HFF-Myc (cell line): ENCODE measurements at places on chromosomes 7 and 10.

DNA sequence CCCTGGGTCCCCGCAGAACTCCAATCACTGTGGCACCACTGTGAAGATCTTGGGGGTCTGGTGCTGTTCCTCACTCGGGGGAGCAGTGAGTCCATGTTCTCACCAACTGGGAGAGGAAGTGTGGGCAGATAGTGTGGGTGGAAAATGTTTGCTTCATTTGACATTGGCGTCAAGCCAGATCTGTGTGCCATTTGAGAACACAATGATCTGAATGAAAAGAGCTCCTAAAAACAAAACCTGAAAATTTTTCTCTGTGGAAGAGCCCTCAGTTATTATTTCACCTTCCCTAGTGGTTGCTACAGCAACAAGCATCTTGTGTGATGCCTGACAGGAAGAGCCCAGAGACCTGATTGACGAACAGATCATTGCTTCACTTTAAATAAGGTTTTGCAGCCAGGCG, 125.6 kb downstream of the VIPR2 start:
- no peak for DNase-seq

GRCh38 chr7:37198041-37198905, 250.4 kb downstream of the ELMO1 start:
- no peak for DNase-seq

DNA sequence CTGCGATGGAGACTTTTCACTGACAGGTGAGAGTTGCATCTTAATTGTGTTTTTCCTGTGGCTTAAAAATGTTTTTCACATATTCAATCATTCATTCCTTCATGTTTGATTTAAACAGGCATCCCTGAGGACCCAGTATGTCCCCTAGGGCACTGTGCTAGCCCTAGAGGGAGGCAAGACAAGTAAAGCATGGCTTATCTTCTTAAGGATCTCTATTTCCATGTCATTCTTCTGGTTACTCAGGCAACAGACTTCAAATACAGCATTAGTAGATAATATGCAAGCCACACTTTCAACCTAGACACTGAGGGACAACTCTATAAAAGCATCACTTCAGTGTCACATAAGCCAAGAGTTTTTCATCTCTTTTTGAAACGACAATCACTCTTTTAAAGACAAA, 29.2 kb downstream of the CDK1 start:
- no peak for DNase-seq

DNA sequence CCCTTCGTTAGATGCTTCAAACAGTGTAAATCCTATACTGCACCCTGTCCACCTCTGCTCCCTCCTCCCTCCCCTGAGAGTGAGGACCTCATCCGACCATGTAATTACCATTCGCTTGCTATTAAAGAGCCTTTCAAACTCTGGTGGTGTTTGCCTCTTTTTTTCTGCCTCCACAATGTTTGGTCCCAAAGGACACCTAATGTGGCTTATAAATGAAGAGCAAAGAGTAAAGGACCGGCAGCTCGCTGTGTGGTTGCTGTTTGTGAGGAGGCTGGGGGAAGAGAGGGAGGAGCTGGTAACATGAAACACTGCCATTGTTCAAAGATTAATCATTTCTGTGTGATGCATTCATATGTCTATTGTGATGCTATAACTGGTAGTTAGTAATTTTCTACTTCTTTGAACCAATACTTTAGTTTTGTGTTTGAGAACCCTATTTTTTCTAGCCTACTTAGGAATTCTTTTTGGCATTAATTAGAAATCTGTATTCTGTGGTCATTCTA, 27.9 kb downstream of the MTURN start:
- no peak for DNase-seq
